ENCODE measurements at places on chromosomes 16 and 17.

DNA sequence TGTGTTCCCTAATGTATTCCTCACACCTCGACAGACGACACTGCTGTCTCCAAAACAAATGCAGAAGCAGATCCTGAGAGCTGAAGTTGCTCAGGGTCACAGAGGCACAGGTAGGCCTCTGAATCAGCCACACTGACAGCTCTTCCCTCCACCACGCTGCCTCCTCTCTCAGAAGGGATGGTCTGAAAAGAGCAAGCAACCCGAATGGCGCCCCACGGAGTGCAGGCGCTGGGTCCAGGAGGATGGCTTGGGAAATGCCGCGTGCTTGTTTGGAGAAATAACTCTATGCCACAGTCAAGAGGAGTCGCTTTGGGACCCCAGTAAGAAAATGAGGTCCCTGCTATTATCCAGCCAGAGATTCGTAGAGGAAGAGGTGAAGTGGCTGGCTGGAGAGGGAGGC lies 15.9 kb downstream of the CYB561 start:
- no peak for DNase-seq

GRCh38 chr16:89949756-89950155 lies 1.2 kb downstream of the DEF8 start:
- no peak for DNase-seq

- DNase-seq: peak; percentile 78
Measured at GRCh38 chr16:76583466-76583865, 306.3 kb downstream of the CNTNAP4 start.

DNA sequence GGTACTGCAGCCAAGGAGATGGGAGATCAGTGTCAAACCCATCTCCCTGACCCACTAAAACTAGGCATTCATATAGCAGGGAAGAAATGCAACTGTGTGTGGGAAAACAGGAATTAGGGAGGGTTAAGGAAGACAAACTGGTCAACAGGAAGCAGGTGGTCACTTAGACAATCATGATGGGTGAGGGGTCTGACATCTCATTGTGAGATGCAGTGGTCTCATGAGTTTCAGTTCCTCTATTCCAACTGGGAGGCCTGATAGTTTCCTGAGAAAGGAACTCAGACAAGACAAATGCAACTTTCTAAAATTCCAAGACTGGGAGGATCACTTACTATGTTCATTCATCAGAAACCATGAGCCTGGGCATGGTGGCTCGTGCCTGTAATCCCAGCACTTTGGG lies 361.4 kb upstream of the C16orf82 start:
- no peak for DNase-seq

GRCh38 chr17:1149869-1150268 lies 29.9 kb downstream of the ABR start:
- no peak for DNase-seq

DNA sequence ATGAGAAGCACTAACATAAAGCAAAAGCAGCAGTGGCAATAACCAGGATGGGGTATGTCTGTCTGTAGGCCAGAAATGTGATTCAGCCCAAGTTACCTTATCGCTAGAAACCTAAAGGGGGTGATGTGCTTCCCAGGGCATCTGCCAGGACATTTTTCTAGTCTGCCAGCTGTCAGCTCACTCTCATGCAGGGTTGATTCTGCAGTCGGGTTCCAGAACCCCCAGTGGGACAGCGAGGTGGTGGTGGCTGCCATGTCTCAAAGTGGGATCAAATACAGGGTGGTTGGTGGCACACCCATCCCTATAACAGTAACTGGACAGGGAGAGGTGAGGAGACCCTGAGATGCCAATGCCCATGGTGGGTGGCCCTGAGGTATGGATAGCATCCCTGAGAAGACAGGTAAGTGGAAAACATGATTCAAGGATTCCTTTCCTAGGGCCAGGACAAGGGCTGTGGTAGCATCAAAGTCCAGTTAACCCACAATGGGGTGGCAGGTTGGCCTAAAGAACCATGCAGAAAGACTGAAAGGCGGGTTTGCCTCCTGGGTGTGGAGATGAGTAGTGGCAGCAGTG lies 84.3 kb downstream of the TNFRSF13B start:
- no peak for DNase-seq

- DNase-seq: no peak
Measured at GRCh38 chr16:87701505-87701921, 64.3 kb downstream of the KLHDC4 start.

- no peak for DNase-seq
Measured at GRCh38 chr17:42180411-42180921, 476 bp downstream of the KCNH4 start.

DNA sequence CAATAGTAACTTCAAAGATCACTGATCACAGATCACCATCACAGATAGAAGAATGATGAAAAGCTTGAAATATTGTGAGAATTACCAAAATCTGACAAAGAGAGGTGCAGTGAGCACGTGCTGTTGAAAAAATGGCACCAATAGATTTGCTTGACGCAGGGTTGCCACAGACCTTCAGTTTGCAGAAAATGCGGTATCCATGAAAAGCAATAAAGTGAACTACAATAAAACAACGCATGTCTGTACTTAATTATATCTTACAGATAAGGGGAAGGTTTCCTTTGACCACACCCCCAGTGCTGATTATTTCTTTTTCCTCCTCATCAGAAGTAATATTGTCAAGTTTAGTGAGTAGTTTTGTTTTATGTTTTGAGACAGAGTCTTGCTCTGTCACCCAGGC lies 21.1 kb upstream of the PYDC1 start:
- no peak for DNase-seq

DNA sequence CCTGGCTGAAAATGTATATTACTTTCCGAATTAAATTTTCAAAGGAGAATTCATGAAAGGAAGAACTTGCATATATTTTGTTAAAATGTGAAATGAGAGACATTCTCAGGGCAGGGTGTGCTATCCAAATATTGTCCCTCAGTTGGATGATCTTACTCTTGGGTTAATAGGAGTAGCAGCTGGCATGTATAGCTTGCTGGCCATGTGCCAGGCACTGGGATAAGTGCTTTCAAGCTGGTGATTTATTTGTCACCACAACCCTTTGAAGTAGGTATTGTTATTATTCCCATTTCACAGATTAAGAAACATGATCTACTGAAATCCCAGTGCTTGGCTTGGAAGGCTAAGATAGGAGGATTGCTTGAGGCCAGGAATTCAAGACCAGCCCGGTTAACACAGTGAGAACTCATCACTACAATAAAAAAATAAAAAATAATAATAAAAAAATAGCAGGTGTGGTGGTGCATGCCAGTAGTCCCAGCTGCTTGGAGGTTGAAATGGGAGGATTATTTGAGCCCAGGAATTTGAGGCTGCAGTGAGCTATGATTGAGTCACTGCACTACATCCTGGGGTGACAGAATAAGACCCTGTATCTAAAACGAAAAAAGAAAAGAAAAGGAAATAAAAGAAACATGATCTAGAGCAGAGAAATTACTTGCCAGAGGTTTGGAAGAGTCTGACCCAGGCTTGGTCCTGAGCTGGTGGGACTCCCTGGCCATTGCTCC lies 11.6 kb upstream of the MPHOSPH6 start:
- DNase-seq: peak; percentile 10

- no peak for DNase-seq
Measured at GRCh38 chr16:66097751-66098150, 268.7 kb upstream of the CDH5 start.

DNA sequence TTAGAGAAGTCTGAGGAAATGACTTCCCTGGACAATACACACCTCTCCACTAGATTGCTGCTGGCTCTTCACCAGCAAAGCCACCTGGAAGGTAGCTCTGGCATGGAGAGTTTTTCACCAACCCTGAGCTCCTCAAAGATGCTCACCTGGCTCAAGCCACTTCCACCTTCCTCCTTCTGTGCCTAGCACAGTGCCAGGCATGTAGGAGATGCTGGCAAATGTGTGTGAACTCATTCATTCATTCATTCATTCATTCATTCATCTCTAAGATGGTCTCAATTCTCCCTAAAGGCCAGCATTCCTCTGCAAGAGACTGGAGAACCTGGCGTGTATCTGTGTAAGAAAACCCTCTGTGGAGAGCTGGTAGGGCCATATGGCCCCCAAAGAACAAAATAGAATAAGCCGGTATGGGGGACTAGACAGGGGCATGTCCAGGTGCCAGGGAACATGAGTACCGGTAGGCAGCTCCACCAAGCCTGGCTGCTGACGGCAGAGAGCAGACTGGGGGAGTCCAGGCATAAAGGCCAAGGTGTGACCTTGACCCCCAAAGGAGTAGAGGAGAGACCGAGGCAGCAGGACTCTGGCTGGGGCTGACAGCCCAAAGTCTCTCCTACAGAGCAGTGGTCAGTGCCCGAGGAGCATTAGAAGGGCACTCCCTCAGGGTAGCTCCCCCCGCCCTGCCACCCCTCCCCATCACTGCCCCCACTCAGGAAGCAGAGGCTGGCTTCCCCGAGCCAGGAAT lies 132.2 kb upstream of the TNRC6C start:
- no peak for DNase-seq

Measured in WERI-Rb-1 (cell line).